ENCODE measurements at places on chromosomes 16 and 17.

- no peak for DNase-seq
Observed at GRCh38 chr17:61208301-61209105, 191.1 kb upstream of the TBX2 start.

- DNase-seq, result no peak
Observed at GRCh38 chr17:56795221-56795865, 38.4 kb downstream of the C17orf67 start.

DNA sequence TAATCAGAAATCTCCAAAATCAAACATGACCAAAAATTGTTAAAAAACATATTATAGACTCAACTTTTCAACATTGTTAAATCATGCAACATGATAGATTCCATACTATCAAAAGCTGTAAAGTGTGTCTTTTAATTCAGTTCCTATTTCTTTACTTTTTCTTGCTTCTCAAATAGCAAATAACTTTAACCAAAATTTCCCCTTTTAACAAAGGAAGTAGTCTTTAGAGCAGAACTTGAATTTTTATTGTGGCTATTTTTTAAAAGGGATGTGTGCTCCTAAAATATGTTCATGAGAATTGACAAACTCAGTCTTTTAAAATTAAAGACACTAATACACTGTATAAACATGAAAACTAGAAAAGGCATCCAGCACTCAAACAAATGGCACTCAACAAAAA is 49.1 kb downstream of the SPAG9 start:
- no peak for DNase-seq

GRCh38 chr17:9095390-9095789 is 74.1 kb downstream of the NTN1 start:
- DNase-seq, result no peak

- DNase-seq, result no peak
Observed at GRCh38 chr17:15134363-15134762, 130.8 kb downstream of the PMP22 start.

All from GM12891 (cell line).